ENCODE measurements at places on chromosomes 13 and 19.
A peak's percentile ranks its signal among the peaks of the same experiment; 100 is the strongest.

- H3K4me1 ChIP-seq: no peaks in the 10 kb centered on the region
- H3K27me3 ChIP-seq: no peaks in the 10 kb centered on the region
- no peak overlapping the region for H3K4me3 ChIP-seq
- no peaks in the 10 kb centered on the region for H3K36me3 ChIP-seq
- no peak for DNase-seq
Measured at GRCh38 chr13:29878101-29878500, 27.7 kb upstream of the UBL3 start.

GRCh38 chr13:33264620-33264978 lies 21.0 kb downstream of the STARD13 start:
- H3K36me3 ChIP-seq: no peaks in the 10 kb centered on the region
- peaks cover 65% of the 10 kb centered on the region for H3K4me1 ChIP-seq
- H3K27ac ChIP-seq: peak overlapping the region; percentile 14
- DNase-seq: no peak
- H3K4me3 ChIP-seq: no peak overlapping the region

GRCh38 chr13:87677496-87678371 lies 6.6 kb downstream of the SLITRK5 start:
- DNase-seq: peak; percentile 71
- no peaks in the 10 kb centered on the region for H3K36me3 ChIP-seq
- peaks cover 13% of the 10 kb centered on the region for H3K4me1 ChIP-seq
- H3K27ac ChIP-seq: no peak overlapping the region

DNA sequence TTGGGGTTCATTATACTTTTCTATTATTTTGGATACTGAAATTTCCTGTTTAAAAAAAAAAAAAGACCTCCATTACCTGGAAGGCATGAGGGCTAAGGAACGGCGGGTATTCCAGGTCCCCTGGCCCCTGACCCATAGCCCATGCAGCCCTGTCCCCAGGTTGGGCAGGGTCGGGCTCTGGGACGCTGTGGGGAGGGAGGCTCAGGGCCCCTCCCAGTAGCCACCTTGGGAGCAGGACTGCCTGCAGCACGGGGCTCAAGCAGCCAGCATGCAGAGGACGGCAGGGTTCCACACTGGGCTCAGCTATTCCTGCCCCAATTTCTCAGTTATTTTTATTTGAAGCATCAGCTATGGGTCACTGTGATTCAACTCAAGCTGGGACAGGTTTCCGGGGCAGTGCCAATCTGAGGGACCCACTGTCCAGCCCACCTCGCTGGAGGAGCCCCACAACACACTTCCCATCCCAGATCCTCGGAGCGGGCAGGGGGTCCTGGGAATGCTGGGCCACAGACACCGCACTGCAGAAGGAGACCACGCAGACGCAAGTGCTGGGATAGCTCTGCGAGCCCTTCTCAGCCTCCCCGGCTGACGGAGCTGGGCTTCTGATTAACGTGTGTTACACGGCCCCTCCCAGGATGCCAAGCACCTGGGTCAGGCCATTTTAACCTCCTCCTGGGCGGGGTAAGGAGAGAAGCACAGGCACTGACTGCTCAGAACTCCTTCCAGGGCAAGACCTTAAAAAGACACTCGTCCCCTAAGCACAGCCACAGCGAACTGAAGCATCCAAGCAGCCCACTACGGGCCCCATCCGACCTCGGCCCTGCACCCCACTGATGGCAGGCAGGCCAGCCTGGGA lies 60.1 kb downstream of the PEPD start:
- H3K4me1 ChIP-seq: no peaks in the 10 kb centered on the region
- DNase-seq: peak; percentile 53
- no peaks in the 10 kb centered on the region for H3K27me3 ChIP-seq
- no peak overlapping the region for H3K4me3 ChIP-seq
- no peak overlapping the region for H3K27ac ChIP-seq

GRCh38 chr19:44905437-44906160 lies at the start of gene APOE:
Gene APOE (plus strand): TSS chr19:44905796. CDS start chr19:44906625, 829 bp downstream.
- peak within 1 kb of the TSS; percentile 45 for H3K4me3 ChIP-seq
- peaks cover 5% of the 10 kb centered on the region for H3K27me3 ChIP-seq
- H3K4me1 ChIP-seq: no peaks in the 10 kb centered on the region
- no peak for DNase-seq
- H3K27ac ChIP-seq: peak within 1 kb of the TSS; percentile 58

DNA sequence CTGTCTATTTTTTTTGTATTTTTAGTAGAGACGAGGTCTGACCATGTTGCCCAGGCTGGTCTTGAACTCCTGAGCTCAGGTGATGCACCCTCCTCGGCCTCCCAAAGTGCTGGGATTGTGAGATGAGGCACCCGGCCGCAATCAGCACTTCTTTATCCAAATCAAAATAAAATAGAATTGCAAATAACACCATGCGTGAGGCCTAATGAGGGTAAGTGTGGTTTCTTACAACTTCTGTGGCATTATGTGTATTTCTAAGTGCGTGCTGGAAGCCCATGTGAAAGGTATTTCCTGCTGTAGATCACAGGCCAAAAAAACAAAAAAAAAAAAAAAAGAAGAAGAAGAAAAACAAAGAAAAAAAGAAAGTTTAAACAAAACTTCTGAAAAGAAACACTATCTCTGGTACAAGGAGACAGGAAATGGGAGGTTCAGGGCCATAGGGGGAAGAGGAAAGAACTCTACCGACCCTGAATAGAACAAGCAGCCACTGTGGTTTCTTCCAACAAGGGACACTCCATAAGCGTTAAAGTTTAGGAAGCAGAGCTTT lies 3.0 kb upstream of the GRAMD1A start:
- peak overlapping the region; percentile 39 for H3K27ac ChIP-seq
- H3K36me3 ChIP-seq: no peaks in the 10 kb centered on the region
- no peak for DNase-seq
- H3K27me3 ChIP-seq: no peaks in the 10 kb centered on the region
- H3K4me3 ChIP-seq: no peak overlapping the region

DNA sequence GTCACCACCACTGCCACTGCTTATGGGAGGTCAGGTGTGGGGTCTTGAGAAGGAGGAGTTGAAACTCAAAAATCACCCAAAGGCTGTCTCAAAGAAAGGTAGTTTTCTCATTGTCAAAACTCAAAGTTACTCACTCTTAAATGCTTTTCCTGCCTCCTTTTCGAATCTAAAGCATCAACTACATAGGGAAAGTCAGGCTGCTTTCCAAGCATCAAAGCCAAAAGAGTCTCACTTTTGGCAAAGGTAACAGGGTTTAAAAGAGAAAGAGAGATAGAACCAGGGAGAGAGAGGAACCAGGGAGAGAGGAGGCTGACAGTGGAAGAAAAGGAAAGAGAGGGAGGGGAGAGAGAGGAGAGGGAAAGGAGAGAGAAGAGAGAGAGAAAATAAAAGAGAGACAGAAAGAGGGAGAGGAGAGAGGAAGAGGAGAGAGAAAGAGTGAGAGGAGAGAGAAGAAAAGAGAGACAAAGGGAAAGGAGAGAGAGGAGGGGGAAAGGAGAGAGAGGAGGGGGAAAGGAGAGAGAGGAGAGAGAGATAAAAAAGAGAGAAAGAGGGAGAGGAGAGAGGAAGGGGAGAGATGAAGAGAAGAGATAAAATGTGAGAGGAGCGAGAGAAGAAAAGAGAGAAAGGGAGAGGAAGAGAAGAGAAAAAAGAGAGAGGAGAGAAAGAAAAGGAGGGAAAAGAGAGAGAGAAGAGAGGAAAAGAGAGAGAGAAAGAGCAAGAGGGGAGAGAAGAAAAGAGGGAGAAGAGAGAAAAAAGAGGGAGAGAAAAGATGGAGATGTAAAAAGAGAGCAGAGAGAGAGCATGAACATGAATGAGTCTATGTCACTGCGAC lies 262.0 kb upstream of the TSHZ3 start:
- no peaks in the 10 kb centered on the region for H3K36me3 ChIP-seq
- H3K4me1 ChIP-seq: no peaks in the 10 kb centered on the region
- H3K27me3 ChIP-seq: no peaks in the 10 kb centered on the region
- no peak for DNase-seq

DNA sequence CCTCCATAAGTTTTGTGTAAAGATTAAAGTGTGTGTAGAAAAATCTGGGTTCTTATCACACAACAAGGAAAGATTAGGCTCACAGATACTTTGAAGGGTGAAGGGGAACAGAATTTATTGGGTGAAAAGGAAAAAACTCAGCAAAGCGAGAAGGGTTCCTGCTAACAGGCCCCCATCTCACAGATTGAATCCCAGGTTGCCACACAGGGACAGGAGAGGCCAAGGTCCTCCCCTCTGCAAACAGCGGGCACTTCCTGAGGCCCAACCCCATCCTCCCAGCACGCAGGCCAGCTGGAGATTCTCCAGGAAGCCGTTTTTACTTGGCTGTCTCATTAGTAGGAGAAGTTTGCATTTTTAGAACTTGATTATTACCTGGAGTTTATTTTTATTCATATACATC lies 15.2 kb upstream of the ERCC5 start:
- H3K27ac ChIP-seq: no peak overlapping the region
- no peaks in the 10 kb centered on the region for H3K4me1 ChIP-seq
- H3K27me3 ChIP-seq: no peaks in the 10 kb centered on the region
- no peak for DNase-seq
- H3K36me3 ChIP-seq: peaks cover 30% of the 10 kb centered on the region

GRCh38 chr19:359653-359925 lies 15.0 kb upstream of the MIER2 start:
- no peak overlapping the region for H3K27ac ChIP-seq
- H3K27me3 ChIP-seq: peaks cover 5% of the 10 kb centered on the region
- no peak overlapping the region for H3K4me3 ChIP-seq
- H3K4me1 ChIP-seq: no peaks in the 10 kb centered on the region

DNA sequence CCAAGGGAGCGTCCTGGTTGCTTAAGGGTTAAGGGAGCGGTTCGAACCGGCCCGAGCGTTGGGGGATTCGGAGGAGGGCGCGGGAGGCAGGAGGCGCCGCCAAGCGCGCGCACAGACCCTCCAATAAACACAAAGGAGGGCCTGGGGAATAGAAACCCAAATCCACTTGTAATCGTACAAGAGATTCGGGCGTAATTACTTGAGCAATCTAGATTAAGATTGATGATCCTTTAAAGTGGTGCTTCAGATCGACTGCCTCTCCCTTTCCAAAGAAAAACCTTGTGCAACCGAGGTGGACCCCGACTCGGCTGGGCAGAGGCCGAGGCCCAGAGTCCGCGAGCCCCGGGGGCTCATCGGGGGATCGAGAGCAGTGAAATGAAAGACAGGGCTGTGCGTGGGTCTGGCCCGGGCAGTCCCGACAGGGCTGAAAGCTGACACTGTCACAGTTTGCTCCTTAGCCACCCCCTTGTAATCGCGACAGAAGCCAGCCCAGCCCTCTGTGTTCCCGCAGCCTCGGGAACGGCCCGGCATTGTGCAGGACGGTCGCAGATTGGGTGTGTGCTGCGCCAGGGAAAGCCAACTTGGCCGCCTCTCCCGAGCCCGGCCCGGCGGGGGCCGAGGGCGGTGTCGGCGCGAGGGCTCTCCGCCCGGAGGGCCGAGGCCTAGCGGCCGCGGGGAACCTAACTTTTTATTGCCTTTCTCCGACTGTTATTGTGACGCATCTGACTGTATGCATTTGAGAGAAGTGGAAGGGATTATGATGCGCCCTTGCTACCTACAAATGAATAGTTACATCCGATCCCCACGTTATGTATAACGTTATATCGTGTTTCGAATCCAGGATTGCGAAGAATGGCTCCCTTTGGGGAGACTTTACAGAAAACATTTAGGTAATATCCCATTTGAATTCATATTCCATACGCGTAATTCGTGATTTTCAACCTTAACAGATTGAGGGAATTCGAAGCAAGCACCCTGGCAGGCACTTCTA lies 5.5 kb downstream of the MAB21L1 start:
- H3K36me3 ChIP-seq: no peaks in the 10 kb centered on the region
- peaks cover 76% of the 10 kb centered on the region for H3K27me3 ChIP-seq
- H3K27ac ChIP-seq: no peak overlapping the region
- peak overlapping the region; percentile 36 for H3K4me3 ChIP-seq
- no peak for DNase-seq

DNA sequence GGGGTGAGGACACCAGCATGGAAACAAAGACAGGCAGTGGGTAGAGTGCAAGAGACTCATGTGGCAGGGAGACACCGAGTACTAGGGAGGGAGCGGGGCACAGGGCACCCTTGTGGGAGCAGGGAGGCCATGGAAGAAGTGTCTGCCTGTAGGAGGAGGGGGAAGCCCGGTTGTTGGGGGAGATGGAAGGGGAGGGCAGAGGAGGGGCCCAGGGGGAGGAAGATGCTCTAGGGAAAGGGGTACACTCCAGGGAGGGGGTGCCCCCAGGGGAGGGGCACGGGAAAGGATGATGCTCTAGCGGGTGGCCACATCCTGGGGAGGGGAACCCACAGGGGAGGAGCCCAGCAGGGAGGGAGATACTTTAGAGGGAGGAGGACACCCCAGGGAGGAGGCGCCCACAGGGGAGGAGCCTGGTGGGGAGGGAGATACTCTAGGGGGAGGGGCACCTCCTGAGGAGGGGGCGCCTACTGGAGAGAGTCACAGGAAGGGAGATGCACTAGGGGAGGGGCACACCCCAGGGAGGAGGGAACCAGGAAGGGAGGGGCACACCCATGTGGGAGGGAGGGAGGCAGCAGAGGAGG lies 24.9 kb downstream of the CPAMD8 start:
- no peaks in the 10 kb centered on the region for H3K4me1 ChIP-seq
- DNase-seq: no peak
- H3K4me3 ChIP-seq: no peak overlapping the region
- no peaks in the 10 kb centered on the region for H3K27me3 ChIP-seq
- H3K36me3 ChIP-seq: no peaks in the 10 kb centered on the region

GRCh38 chr13:37747071-37747612 lies 122.4 kb downstream of the TRPC4 start:
- DNase-seq: no peak
- H3K36me3 ChIP-seq: no peaks in the 10 kb centered on the region
- no peaks in the 10 kb centered on the region for H3K27me3 ChIP-seq
- no peaks in the 10 kb centered on the region for H3K4me1 ChIP-seq

GRCh38 chr13:104900191-104900817 lies 1635.2 kb downstream of the EFNB2 start:
- H3K27ac ChIP-seq: no peak overlapping the region
- no peak for DNase-seq
- H3K36me3 ChIP-seq: no peaks in the 10 kb centered on the region
- H3K4me3 ChIP-seq: no peak overlapping the region
- no peaks in the 10 kb centered on the region for H3K27me3 ChIP-seq
- H3K4me1 ChIP-seq: no peaks in the 10 kb centered on the region

- peak; percentile 86 for DNase-seq
- H3K36me3 ChIP-seq: peaks cover 3% of the 10 kb centered on the region
- peak overlapping the region; percentile 9 for H3K4me3 ChIP-seq
- H3K27me3 ChIP-seq: no peaks in the 10 kb centered on the region
Measured at GRCh38 chr13:112711528-112712265, 21.9 kb downstream of the ATP11A start.

- no peaks in the 10 kb centered on the region for H3K4me1 ChIP-seq
- no peaks in the 10 kb centered on the region for H3K27me3 ChIP-seq
- H3K36me3 ChIP-seq: no peaks in the 10 kb centered on the region
- H3K4me3 ChIP-seq: no peak overlapping the region
Measured at GRCh38 chr19:28519952-28520861, 692.7 kb downstream of the UQCRFS1 start.

- H3K27ac ChIP-seq: no peak overlapping the region
- H3K4me1 ChIP-seq: peaks cover 40% of the 10 kb centered on the region
- no peaks in the 10 kb centered on the region for H3K36me3 ChIP-seq
- DNase-seq: peak; percentile 84
- H3K27me3 ChIP-seq: no peaks in the 10 kb centered on the region
Measured at GRCh38 chr19:45645631-45646344, 6.6 kb upstream of the EML2 start.

All from upper lobe of right lung (tissue), 1 donor.